ENCODE measurements at places on chromosomes 1 and 21. TPM values are rescaled to one million over a fixed set of nuclear protein-coding genes. Genes with fewer than 3 reads are reported as not detected.

ECM1 gene
- polyA plus RNA-seq: 6.3 TPM

CD2 gene
- 0.60 TPM for polyA plus RNA-seq

OR10R2 gene
- not detected for polyA plus RNA-seq

OPTC gene
- polyA plus RNA-seq: not detected

SYTL1 gene
- polyA plus RNA-seq: 10.4 TPM

NHLH2 gene
- polyA plus RNA-seq: not detected

LAMC2 gene
- polyA plus RNA-seq: 5.6 TPM

OLIG1 gene
- 0.16 TPM for polyA plus RNA-seq

HPCAL4 gene
- polyA plus RNA-seq: 6.8 TPM

CD1E gene
- not detected for polyA plus RNA-seq

CACNA1E gene
- 0.19 TPM for polyA plus RNA-seq

SPRR2D gene
- polyA plus RNA-seq: 0.63 TPM

WNT3A gene
- 0.09 TPM for polyA plus RNA-seq

ACBD3 gene
- polyA plus RNA-seq: 60.6 TPM

DNA sequence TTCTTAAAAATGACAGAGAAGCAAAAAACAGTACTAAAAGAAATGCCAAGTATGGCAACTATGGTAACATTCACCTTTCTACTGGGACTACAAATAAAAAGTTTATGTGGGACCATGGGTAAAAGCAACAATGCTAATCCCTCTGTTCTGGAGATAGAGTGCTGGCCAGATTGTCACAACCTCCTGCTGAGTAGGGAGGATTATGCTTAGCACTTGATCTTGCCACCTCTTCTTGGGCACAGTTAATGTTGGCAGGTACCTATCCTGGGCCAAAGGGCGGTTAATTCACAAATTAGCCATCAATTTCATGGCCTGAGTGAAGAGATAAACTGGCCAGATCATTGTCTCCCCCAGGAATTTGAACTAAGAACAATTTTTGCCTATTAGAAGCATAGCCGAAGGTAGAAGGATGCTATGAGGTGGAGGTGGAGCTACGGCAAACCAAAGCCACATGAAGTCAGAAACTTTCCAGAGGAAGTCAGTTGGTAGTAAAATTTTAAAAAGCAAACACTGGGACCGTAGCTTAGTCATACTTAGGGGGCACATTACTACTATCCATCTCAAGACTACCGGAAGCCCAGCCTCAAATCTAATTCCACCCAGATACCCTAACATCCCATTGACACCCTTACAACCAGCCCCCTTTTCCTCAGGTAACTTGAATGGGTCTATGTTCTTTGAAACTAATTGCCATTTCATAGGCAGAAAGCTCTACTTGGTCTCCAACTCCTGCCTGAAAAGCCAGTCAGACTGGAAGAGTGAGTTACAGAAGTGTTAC lies 2.7 kb downstream of the SCYL3 start:
- DNase-seq: peak; percentile 41

- DNase-seq: no peak
Observed at GRCh38 chr1:53073868-53074311, 11.9 kb downstream of the PODN start.

GRCh38 chr1:40014253-40014706 lies 26.2 kb upstream of the CAP1 start:
- DNase-seq: no peak

DNA sequence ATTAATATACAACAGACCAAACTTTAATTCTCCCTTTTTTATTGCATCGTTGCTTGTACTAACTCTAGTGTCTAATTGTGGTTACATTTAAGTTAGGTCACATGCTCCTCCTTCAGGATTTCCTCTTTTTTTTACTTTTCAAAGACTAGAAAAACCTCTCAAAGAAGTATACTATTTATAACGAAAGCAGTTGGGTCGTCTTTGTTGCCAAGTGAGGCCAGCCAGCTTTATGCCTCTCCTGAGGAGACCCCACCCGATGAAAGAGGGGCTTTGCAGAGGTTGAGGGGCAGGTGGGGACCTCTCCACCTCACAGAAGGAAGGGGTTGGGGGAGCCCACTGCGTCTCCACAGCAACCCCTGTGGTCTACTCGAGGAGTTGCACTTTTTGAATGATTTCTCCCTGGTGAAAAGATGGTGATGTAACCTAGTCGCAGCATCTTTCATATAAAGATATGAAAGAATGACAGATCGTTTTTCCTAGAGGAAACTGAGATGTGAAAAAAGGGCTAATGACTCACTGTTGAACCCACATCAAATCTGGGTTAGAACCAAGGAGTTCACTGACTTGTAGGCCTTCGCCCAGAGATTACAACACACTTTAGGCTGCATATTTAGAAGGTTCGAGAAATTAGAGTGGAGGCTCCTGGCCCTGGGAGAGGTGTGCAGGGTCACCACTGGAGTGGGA lies 6.4 kb downstream of the TGFB2 start:
- no peak for DNase-seq

- no peak for DNase-seq
Observed at GRCh38 chr1:15427280-15427666, 11.0 kb upstream of the CTRC start.

GRCh38 chr1:223235091-223235490 lies 92.0 kb upstream of the TLR5 start:
- no peak for DNase-seq

DNA sequence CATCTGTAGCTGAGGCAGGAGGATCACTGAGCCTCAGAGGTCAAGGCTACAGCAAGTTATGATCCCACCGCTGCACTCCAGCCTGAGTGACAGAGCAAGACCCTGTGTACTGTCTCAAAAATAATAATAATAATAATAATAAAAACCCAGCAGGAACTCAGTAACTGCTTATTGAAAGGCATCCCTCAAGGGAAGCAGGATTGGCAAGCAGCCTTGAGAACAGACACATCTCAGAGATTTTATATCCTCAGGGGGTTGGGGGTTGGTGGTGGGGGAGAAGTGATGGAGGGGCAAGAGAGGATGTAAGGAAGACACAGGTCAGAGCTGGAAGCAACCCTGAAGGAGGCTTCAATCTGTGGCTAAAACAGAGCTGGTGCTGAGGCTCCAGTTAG lies 29.6 kb downstream of the GNB1 start:
- no peak for DNase-seq

DNA sequence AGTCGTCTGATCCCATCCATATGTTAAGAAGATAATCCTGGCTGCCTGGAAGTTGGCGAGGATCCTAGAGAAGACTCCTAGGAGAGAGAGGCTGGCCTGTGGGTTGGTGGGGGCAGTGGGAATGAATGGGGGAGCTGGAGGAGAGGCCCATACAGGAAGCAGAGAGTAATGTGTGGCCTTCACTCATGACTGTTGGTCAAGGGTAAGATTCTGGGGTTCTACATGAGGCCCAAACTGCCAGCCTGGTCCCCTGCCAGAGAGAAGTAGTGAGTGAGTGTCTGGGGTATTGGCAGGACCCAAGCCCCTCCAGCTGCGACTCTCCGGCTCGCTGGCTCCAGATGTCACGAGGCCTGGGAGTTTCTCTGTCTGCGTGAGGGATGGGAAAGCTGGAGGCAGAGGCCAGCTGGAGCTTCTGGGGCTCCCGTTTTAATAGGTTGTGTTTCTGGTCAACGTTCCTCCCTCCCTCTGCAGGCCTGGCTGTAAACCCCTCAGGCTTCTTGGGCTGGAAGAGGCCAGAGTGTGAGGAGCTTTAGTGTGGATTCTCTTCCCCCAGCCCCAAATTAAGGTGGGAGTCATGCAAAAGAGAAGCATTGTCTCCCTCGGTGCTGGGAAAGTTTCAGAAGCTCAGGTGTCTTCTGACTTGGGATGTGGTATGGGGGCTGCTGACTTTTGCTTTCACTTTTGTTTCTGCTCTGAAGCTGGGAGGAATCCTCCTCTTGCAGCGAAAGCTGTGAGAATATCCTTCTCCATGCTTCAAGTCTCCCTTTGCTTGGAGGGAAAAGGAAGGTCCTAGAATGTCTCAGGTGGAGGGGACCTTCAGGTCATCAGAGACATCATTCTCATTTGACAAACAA lies 2.6 kb downstream of the TMEM51 start:
- DNase-seq: no peak

DNA sequence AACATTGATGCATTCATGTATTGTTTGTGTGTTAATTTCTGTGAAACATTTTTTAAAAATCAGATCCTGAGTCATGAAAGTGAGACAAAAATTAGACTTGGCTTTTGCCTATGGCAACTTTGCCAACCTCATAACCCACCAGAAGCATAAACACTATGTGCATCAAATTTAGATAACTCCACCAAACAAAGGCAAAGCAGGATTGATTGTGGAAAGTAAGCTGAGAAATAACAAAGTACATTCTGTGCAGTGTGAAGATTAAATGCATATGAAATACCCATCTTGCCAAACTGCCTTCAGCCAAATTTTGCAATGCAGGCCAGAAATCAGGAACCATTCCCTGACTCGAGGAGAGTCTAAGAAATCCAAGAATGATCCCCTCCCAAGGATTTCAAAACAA lies 493.4 kb downstream of the AJAP1 start:
- no peak for DNase-seq

DNA sequence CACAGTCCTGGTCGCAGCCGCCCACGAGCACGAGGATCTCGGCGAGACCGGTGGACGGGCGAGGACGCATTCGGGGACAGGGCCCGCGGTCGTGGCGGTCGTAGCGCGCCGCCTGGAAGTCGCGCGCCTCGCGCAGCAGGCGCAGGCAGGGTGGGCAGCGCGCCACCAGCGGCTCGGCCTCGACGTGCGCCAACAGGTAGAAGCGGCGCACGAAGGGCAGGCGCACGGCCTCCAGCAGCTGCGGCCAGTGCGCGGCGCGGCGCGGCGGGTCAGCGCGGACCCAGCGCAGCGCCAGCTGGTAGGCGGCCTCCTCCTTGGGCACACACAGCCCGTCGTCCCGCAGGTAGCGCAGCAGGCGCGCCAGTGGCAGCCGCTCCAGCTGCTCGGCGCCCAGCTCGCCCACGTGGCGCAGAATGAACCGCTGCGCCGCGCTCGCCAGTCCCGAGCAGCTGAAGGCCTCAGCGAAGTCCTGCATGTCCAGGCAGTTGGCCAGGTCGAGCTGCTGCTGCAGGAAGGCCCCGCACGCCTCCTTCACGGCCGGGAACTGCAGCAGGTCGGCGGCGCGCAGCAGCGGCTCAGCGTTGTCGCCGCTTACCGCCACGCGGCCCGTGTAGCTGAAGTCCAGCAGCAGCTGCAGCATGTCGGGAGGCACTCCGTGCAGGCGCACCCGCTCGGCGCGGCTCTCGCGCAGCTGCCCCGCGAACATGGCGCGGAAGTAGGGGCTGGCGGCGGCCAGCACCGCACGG lies 573 bp downstream of the KLHL21 start:
- no peak for DNase-seq

DNA sequence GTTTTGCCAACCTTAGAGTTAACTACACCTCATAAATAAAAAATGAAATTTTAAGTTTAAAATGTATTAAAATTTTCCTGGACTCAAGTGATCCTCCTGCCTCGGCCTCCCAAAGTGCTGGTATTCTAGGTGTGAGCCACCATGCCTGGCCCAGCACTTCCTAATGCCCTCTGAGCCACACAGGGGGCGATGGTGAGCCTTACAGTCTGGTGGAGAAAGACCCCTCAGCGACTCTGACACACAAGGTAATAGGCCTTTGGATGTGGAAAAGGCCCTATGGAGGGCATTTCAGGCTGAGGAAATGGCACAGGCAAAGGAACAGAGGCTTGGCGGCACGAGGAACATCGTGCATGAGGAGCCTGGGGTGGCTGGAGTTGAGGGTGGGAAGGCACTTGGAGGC lies 6.7 kb downstream of the CITED4 start:
- no peak for DNase-seq

DNA sequence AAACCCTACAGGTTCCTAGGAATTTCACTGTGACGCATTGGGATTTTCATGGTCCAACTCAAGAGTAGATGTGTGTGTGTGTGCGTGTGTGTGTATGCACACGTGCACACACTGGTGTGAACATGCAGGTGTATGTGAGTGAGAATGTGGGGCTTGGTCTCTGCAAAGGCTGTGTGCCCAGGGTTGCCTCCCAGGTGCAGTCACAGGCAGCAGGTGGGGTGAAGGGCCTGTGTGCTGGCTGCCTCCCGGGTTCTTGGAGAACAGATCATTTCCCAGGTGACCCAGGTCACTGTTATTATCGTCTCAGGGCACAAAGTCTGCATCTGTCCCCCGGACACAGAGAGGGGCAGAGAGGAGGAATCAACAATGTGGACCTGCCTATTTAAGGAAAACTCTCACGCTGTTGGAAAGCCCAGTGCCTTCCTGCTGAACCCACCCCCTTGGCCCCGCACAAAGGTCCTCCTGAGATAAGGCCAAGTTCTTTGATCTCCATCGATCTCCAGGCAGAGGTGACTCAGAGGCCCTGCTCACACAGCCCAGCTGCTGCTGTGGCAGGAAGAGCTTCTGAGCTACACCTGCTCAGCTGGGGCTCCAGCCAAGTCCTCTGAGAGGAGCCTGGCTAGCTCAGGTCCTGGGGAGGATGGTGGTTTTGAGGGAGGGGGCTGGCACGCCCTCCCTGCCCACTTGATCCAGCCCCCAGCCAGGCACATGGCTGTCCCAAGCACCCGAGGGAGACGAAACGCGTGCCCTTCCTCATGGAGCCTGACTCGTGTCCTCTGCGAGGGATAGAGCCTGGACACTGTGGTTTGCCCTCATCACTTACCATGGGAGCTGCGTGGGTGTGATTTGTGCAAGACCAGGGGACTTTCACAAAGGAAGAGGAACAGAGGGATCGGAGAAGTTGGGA lies 134.0 kb upstream of the ARHGEF16 start:
- DNase-seq: no peak

DNA sequence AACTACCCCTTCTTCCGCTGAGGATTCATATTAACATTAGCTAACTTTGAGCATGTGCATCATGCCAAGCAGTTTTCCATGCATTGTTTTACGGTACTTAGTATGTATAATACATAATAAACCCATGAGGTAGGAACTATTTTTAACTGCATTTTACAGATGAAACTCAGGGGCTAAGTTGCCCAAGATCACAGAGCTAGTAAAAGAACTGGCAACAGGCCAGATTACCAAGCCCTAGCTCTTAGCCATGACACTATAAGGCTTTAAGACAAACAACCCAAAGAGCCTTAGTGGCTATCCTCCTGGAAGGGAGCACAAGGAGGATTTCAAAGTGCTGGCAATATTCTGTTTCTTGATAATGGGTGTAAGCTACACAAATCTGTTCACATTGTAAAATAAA lies 6.1 kb downstream of the AK2 start:
- no peak for DNase-seq

- DNase-seq: no peak
Observed at GRCh38 chr1:154813846-154814505, 56.1 kb downstream of the KCNN3 start.

DNA sequence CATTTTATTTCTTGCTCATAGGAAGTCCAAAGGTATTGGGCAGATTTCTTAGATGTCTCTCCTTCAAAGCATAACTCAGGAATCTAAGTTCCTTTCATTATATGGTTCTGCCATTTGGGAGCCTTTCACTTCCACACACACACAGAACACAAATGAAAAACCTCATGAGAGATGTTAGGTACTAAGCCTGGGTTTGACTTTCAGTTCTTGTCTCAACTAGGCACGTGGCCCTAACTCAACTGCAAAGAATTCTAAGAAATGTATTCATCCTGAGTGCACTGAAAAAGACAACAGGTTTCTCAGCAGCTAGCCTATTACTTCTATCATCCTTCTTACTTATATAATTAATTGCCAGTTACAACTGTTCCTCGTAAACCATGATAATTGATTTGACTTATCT lies 190.0 kb upstream of the SAMSN1 start:
- DNase-seq: no peak

All from left renal pelvis (tissue), 4 donors.